CD4-positive, alpha-beta T cell (primary cell): ENCODE measurements at places on chromosomes 6 and 20. TPM values are rescaled to one million over a fixed set of nuclear protein-coding genes. Genes with fewer than 3 reads are reported as not detected.

Gene SYTL3
- 41.2 TPM for total RNA-seq

Gene HAO1
- not detected for total RNA-seq

Gene TOX2
- 3.9 TPM for total RNA-seq

Gene SIRPG
- total RNA-seq, result 28.0 TPM

DNA sequence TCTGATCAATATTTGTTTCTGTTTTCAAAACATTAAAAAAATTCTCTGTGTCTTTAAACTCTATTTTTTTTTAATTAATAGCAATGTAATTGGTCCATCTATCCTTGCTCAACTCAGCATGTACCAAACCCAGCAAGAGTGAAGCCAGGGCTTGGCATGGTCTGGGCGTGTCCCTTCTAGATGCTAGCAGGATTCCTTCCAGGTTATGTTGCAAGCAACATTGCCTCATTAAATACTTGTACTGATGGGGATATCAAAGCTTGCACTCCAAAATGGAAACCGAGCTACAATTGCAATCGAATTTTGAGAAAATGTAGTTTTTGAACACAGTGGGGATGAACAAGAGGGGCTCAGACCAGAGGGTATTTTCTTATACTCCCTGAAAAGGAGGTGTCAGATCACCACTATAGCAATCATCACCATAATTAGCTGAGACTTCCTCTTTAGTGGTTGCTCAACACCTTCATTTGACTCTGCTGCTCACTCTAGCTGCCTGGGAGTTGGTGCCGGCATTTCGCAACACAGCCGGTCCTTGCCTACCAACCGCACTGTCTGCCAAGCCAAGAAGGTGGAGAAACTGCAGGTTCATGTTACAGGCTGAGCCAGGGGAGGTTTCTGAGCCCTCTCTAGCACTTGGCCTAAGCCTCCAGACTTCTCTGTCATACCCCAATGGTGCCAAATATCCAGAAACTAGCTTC lies 67.8 kb upstream of the RALGAPA2 start:
- no peaks in the 10 kb centered on the region for H3K36me3 ChIP-seq
- H3K4me3 ChIP-seq, result no peak overlapping the region
- H3K27me3 ChIP-seq, result no peaks in the 10 kb centered on the region
- no peaks in the 10 kb centered on the region for H3K4me1 ChIP-seq

DNA sequence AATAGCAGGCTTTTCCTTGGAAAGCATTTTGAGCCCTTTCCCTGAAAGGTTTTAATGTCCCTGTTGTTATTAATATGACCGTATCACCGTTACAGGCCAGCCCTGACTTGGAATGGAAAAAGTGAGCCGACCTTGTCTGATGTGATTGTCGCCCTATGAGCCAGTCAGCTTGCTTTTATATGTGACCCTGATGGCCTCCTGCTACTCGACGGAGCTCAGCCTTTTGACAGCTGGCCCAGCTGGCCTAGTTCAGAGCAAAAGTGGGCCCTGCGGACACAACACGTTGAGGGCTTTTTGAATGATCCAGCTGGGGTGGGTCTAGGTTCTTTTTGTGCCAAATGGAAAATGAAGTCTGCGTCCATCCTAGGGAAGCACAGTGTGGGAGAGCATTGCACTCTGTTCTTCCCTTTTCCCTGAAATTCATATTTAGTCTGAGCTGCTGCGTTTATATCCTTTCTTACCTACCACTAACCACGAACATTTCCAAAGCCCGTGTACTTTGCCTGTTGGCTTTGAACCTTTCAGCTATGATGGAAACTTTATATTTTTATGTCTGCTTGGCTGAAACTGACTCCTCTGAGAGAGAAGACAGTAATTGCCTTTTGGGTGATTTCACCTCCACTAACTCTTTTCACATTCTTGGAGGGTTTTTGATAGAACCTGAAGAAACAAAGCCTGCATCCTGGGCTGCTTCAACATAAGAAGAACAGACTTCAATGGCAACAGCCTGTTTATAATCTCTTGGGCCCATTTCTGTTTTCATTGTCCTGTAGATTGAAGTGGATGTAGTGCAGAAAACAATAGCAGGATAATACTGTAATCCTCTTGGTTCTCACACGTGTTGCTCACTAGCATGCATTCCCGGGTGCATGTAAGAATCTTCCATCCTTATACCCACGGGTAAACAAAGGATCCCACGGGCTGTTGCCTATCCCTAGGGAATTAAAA lies 121.8 kb upstream of the HDGFL1 start:
- H3K4me3 ChIP-seq, result no peak overlapping the region
- H3K36me3 ChIP-seq, result no peaks in the 10 kb centered on the region
- H3K4me1 ChIP-seq, result no peaks in the 10 kb centered on the region
- no peak for DNase-seq
- no peak overlapping the region for H3K27ac ChIP-seq

GRCh38 chr6:130223508-130223907 lies 757 bp upstream of the SAMD3 start:
- peak overlapping the region; percentile 48 for H3K4me3 ChIP-seq
- H3K27ac ChIP-seq, result peak overlapping the region; percentile 13
- DNase-seq, result peak; percentile 89
- H3K27me3 ChIP-seq, result no peaks in the 10 kb centered on the region

GRCh38 chr6:40210628-40211056 lies 276.4 kb upstream of the MOCS1 start:
- DNase-seq, result no peak
- no peak overlapping the region for H3K4me3 ChIP-seq
- no peaks in the 10 kb centered on the region for H3K4me1 ChIP-seq
- no peaks in the 10 kb centered on the region for H3K27me3 ChIP-seq
- no peak overlapping the region for H3K27ac ChIP-seq

DNA sequence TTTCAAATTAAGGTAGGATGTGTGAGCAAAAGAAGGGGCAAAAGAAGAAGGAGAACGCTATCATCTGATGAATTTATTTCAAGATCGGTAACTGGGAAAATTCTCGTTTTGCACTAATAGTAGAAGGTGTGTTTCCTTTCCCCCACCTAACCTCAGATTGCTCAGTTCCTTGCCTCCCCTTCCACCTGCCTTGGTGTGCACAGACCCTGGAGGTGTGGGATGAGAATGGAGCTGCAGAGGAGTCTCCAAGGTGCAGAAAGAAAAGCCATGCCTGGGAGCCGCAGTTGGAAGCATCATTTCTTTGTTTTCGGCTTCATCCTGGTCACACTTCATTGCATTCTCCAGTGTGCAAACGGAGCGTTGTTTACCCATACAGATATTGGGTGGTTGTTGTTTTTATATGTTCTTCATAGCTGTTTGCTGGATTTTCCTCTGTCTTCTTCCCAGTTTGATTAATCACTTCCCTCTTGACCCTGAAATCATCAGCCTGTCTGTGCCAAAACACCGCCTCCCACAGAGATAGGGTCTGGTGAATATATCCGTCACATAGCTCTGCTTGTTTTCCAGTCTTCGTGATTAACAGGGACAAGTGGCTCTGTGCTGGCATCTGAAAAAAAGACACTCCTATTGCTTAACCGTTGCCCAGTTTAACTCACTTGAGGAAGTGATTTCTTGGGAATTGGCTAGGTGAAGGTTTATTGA lies 40.2 kb upstream of the NEDD9 start:
- peaks cover 16% of the 10 kb centered on the region for H3K36me3 ChIP-seq
- H3K4me1 ChIP-seq, result peaks cover 19% of the 10 kb centered on the region
- no peak for DNase-seq
- H3K27ac ChIP-seq, result no peak overlapping the region
- H3K4me3 ChIP-seq, result no peak overlapping the region

DNA sequence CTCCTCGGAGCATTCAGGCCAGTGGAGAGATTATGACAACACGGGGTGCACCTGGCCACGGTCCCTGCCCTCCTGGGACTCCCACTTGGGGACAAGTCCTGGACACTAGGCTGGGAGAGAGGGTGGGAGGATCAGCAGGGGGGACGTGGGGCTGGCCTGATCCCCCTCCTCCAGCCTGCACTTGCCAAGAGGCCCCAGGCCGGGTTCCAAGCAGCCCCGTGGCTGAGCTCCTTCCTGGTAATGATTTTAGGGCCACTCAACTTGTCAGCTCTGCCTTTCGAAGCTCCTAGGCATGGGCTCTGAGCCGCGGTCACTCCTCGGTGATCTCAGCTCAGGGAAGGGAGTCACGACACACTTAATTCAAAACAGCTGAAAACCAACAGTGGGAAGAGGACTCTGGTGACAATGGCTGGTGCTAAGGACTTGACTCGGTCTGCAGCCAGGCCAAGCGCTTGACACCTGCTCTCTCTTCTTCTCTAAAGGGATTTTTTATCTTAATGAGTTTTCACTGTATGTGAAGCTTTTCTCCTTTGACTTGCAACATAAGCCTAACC lies 161.7 kb downstream of the BMP7 start:
- DNase-seq, result no peak
- no peaks in the 10 kb centered on the region for H3K4me1 ChIP-seq
- no peak overlapping the region for H3K27ac ChIP-seq
- peaks cover 4% of the 10 kb centered on the region for H3K27me3 ChIP-seq
- no peak overlapping the region for H3K4me3 ChIP-seq
- H3K36me3 ChIP-seq, result no peaks in the 10 kb centered on the region

DNA sequence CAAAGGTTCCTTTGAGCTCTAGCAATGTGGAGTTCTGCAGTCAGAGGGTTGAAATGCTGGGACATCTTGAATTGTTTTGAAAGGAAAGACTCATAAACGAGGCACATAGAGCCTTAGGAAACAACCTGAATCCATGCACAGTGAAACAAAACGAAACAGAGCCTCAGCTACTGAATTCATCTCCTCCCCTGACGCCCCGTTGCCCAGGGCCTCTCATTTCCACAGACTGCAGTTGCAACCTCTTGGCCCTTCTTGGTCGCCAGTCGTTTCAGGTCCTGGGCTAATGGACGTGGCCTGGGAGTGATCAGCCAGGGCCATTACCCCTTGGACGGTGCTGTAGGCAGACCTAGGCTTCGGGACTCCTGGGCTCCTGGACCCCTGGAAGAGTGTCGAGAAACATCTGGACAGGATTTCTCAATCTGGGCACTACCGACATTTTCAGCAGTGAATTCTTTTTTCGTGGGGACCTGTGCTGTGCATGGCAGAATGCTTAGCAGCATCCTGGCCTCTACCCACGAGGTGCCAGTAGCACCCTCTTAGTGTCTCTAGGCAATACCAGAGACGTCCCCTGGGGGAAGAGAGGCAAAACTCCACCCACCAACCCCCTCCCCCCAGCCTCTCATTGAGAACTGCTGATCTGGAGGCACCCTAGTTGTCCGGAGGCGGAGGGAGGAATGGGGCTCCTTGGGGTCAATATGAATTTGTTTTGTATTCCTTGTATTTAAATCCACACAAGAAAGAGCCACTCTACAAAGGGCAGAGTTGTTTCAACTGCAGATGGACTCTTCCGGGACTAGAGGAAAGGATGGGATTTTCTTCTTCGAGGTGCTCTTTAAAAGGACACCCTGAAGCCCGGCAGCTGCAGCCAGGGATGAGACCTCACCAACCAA lies 50.2 kb downstream of the TMEM242 start:
- no peaks in the 10 kb centered on the region for H3K36me3 ChIP-seq
- peak overlapping the region; percentile 74 for H3K4me3 ChIP-seq
- peak; percentile 24 for DNase-seq
- peaks cover 17% of the 10 kb centered on the region for H3K4me1 ChIP-seq
- H3K27ac ChIP-seq, result no peak overlapping the region
- no peaks in the 10 kb centered on the region for H3K27me3 ChIP-seq

DNA sequence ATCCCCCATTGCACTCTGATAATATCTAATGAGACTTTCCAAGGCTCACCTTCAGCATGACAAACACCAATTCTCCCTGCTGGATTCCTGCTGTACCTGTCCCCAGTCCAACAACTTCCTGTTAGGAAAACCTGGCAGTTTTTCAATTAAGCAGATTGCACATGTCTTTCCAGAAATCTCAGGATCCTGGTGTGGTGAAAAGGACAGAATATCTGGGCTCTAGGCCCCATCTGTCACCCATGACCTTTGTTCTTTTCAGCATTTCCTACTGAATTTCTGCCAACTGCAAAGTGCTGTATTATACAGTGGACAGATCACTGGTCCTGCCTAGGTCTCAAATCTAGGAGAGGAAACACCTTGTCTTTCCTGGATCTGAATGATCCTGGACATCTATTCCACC lies 27.7 kb upstream of the DTNBP1 start:
- H3K27ac ChIP-seq, result no peak overlapping the region
- peaks cover 3% of the 10 kb centered on the region for H3K4me1 ChIP-seq

GRCh38 chr20:45462711-45463509 lies 6.6 kb upstream of the WFDC2 start:
- H3K4me3 ChIP-seq, result no peak overlapping the region
- peaks cover 10% of the 10 kb centered on the region for H3K27me3 ChIP-seq
- DNase-seq, result no peak
- H3K4me1 ChIP-seq, result no peaks in the 10 kb centered on the region
